Heart right ventricle (tissue), 16 donors: ENCODE measurements at places on chromosomes 12 and 14. TPM values are rescaled to one million over a fixed set of nuclear protein-coding genes. Genes with fewer than 3 reads are reported as not detected.

- DNase-seq: peak; percentile 45
Observed at GRCh38 chr12:49580572-49581535, 12.9 kb upstream of the MCRS1 start.

DNA sequence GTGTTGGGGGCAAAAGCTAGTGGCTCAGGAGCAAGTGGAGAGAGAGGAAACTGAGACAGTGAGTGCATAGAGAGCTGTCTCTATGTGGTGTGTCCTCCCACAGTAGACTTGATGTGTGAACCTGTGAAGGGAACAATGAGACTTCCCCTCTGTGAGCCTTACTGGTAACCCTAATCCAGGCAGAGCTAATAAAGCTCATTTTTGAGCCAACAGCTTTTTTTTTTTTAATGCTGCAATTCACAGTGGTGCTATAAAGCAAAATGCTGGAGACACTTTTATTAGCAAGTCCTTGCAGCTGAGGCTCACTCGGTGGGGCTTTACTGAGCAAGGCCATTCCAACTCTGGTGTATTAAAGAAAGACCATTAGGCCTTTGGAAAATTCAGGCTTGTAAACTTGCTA lies 26.9 kb downstream of the FBXW8 start:
- DNase-seq: no peak

GRCh38 chr12:31944299-31944698 lies 14.9 kb upstream of the RESF1 start:
- DNase-seq: no peak

GRCh38 chr12:74382983-74383382 lies 154.7 kb upstream of the ATXN7L3B start:
- DNase-seq: no peak

Gene TPPP2
- polyA plus RNA-seq: 0.75 TPM

Gene TMEM132C
- 1.6 TPM for polyA plus RNA-seq

Gene RHEBL1
- 0.43 TPM for polyA plus RNA-seq
